Activated CD8-positive, alpha-beta memory T cell treated with anti-CD3 and anti-CD28 coated beads for 4 hours (primary cell): ENCODE measurements at places on chromosomes 4 and X.

- DNase-seq, result no peak
These were observed 38.2 kb downstream of the BEX3 start for GRCh38 chrX:103414561-103414960.

DNA sequence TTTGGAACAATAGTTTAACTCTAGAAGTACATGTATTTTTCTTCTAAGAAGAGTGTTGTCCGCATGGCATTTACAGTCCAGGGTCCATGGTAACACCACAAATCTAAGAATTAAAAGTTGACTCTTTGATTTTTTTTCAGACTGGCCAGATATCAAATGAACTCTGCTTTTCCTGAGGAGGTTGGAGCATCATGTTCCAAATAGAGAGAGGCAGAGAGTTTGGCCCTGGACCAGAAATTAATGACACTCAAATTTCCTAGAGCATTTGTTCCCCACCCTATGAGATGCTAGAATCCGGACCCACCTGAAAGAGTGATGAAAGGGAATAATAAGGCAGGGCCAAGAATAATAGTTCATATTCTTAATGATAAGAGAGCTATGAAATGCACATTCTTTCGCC, 47.0 kb upstream of the NAP1L5 start:
- no peak for DNase-seq

- no peak for DNase-seq
These were observed 222.8 kb downstream of the TENM3 start for GRCh38 chr4:182465979-182466378.

DNA sequence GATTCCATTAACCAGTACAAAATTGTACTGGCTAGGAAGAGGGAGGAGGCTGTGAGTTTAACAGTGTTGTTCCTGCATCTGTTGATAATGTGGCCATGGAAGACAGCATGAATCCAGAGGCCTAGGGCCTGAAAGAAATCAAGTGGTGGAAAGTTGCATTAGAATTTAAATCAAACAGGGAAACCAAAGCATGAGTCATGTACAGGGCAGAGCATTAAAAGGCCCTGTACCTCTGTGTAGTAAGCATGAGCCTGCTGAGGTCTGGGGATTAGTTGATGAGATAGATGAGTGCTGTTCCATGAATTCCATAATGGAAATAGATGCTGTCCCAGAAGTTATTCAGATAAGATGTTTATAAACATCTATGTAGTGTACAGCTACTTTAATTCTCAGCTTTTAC, 58.3 kb downstream of the MID1IP1 start:
- DNase-seq, result no peak

- no peak for DNase-seq
These were observed 243.8 kb downstream of the THOC2 start for GRCh38 chrX:123489011-123489410.

DNA sequence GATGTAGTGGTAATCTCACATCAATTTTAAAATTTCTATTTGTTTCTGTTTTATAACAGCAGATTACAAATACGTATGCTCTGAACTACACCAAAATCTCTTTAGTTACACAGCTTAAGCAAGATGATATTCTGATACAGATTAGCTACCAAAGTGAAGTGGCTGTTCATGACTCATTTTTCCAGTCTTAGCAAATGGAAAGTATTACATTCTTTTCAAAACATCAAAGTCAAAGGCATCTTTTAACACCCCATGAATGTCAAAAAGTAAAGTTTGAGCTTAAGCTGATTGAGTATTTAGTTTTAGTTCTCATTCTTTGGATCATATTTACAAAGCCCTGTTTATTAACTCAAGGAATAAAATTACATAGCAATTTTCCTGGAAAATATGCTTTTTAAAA, 6.6 kb upstream of the HPGDS start:
- DNase-seq, result no peak

DNA sequence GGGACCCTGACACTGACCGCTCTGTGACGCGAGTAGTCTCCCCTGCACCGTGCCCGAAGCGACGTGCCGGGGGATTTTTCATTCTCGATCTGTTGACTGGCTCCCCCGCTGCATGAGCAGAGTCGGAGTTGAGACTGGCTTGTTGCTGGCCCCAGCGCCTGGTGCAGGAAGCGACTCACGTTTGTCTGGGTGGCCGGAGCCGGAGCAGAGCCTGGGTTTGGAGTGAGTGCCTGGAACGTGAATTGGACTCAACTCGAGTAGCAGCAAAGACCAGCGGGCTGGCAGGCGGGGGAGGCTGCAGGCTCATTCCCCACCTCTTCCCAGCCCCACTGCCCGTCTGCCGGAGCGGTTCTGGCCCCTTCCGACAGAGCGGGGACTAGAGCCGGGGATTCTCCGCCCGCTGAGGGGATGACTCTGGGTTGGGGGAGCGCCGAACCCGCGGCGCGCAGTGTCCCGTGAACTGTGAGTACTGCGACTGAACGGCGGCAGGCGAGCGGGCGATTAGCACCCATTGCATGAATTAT, 554 bp downstream of the PCDH7 start:
- DNase-seq, result no peak

DNA sequence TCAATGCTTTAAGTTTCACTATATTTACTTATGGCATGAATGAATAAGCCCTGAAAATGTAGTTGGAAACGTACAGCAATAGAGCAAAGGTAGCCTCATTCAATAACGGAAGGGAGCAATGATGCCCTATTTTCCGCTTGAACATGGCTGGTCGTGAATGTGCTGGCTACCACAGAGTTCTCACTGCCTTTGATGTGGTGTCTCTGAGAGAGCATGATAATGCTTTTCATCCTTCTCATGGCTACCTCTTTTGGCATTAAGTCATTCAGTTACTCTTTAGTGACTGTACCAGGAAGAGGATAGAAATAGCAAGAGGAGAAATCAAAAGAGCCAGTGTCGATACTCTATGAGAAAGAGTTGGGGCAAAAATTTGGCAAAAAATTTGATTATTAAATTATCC, 308.0 kb downstream of the PPP3CA start:
- DNase-seq, result no peak

GRCh38 chrX:41475191-41475590, 28.0 kb downstream of the NYX start:
- no peak for DNase-seq

DNA sequence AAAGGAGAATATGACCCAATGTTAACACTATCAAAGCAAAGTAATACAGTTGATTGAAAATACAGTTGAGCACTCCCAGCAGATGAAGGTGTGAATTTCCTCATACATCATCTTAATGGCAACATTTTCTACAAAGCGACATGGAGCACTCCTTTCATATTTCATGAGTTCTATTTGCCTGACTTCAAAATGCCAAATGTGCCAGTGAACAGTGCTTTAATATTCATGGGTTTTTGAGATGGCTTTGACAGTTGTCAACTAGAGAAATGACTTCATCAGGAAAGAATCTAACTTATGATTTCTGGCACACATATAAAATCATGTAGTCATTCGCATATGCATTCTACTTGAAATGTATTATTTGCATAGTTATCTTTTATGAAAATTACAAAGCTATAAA, 222.4 kb downstream of the GALNTL6 start:
- no peak for DNase-seq

DNA sequence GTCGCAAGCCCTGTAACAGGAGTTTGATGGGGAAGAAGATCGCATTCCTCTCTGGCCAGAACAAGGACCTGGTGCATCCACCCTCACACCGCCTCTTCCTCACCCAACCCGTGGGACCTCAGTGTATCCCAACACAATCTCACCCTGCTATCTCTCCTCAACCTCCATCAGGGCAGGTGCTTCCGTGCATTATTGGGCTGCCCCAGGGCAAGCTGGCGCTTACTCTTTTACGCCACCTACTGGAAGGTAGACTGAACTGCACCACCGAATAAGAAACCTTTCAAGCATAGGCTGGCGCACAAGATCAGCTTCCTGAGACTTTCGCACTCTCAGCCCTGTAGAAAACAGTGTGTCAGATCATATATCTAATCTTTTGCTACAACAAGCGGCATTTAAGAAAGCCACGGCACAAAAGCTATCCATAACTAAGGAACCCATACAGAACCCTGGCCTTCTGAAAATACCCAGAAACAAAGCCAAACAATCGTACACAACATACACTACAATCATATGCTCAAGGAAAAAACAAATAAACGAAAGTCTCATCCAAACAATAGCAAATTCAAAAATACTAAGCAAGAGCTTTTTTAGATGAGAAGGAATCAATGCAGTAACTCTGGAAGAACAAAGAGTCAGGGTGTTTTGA, 209.3 kb downstream of the UGT8 start:
- no peak for DNase-seq

DNA sequence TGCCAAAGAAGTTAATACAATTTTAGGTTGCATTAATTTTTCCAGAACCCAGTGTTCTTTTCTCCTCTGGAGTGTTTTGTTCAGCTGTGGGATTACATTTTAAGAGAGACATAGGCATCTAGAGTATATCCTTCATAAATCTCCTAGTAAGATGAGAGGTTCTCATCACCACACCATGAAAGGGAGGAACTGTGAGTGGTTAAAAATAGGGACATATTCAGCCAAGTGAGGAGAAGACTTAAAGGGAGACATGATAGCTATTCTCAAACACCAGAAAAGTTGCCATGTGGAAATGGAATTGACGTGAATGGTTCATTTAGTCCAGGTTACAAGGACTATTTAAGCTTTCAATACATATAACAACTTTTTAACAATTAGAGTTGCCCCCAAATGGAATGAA, 6.5 kb upstream of the MRPL1 start:
- DNase-seq, result no peak

DNA sequence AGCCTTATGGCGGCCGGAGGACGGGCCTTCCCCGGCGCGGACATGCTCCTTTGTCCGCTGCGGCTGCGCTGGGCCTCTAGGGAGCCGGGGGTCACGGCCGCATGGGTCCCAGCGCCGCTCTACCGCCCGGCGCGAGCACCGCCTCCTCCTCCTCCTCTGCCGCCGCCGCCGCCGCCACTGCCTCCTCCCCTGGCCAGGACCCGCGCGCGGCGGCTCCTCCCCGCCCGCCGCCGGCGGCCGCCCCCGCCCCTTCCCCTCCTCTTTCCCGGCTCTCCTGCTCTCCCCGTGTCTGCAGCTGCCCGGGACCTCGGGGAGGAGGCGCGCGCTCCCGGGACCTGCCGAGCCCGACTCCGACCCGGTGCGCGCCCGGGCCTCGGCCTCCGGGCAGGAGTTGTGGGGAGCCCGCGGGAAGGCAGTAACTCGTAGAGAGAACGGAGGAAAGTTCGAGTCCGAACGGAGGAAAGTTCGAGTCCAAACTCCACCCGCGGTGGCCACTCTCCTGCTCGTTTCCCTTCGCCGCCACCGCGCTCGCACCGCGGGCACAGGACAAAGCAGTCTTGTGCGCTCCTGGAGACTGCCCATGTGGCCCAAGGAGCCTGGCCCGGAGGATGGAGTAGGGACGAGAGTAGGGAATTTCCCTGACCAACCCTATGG, at the start of gene ADGRA3:
ADGRA3 (minus strand) TSS at position 179 of the 654 bp plus-strand sequence. CDS start 282 bp downstream, outside the sequence.
- DNase-seq, result no peak

- DNase-seq, result no peak
These were observed 173.4 kb upstream of the JADE1 start for GRCh38 chr4:128635955-128636560.

- no peak for DNase-seq
These were observed 89.3 kb upstream of the MAML3 start for GRCh38 chr4:140243278-140243753.

- DNase-seq, result no peak
These were observed at the start of gene CFAP47 for GRCh38 chrX:35919536-35920309. CFAP47 (plus strand) TSS chrX:35919734; CDS start chrX:35919800, 66 bp downstream.

- no peak for DNase-seq
These were observed 82.5 kb downstream of the HS6ST2 start for GRCh38 chrX:132875650-132876522.

GRCh38 chr4:42436928-42437565, 39.8 kb downstream of the SHISA3 start:
- DNase-seq, result no peak

DNA sequence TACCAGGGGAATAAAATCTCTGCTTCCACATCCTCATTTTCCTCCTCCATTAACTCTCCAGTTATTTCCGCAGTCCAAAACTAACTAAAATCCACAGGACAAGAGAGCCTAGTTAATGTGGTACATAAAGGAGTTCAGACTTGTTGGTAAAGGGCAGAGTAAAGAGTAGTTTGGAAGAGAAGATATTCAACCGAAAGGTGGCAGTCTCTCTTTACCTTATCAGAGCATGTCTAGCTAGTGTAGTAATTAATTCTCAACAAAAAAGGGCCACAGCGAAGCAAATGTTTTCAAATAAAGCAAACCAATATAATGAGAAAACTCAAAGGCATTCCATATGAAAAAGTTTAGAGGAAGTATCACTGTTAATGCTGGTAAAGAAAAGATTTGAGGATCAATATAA, 286.5 kb downstream of the GLUD2 start:
- no peak for DNase-seq

DNA sequence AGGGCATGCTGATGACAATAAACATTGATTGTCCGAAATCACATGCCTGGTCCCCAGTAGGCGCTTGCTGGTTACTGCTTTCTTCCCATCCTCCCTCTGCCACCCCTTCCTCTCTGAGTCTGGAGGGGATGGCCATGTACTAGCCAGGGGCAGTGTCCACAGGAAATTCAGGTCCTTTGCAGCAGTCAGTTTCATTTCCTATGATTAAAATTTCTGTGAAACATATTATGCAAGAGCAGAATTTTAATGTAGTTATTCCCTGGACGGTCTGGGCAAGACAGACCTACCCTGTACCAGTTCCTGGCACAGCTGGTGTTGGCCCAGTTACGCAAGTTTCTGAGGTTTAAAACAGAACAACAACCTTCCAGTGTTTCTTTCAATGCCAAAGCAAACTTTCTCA, 28.2 kb upstream of the TLR2 start:
- no peak for DNase-seq

DNA sequence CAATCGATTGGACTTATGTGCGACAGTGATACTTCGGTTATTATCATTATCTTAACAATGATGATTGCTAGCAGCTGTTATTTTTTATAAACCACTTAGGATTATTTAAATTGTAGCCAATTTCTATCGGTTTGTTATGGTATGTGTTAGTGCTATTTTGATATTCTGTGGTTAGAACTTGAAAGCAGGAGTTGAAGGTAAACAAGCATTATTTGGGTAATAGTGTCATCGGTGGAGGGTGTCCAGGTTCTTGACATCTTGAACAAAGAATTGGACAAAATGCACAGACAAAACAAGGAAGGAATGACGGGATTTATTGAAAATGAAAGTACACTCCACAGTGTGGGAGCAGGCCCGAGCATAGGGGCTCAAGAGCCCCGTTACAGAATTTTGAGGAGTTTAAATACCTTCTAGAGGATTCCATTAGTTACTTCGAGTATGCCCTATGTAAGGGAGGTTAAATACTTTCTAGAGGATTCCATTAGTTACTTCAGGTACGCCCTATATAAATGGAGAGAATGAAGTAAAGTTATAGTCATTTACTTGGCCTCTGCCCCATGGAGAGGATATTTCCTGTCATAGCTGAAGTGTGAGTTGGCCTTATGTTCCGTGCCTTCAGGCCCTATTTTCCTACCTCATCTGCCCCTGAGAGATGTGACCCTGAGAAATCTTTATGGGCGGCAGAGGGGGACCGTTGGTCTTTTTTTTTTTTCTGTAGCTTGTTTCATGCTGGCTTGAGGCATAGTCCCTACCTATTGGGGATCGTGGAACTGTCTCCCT, 13.1 kb downstream of the MOB1B start:
- DNase-seq, result no peak

DNA sequence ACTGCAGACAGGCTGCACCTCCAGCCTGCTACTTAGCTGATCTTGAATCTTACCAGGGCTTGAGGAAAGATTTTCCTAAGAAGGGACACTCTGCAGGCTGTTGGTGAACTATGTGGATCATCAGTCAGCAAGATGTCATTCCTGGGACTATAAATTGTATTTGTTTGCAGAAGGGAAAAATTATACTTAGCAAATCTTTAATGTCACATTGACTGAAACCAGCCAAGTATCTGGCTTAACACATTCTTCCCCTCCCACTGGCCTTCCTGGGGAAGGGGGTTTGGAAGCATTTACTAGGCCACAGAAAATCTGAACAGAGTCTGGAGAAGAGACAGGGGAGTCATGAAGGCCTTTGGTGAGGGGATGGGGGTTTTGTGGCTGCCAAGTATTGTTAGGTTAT, 156.7 kb upstream of the EOLA2 start:
- DNase-seq, result no peak
